Stimulated activated CD4-positive, alpha-beta T cell treated with anti-CD3 and anti-CD28 coated beads, TNF-alpha, amount 100 ng/mL, for 1 hour (primary cell): ENCODE measurements at places on chromosomes 7 and 10.

GRCh38 chr7:138662076-138662990 lies 38.8 kb downstream of the SVOPL start:
- DNase-seq, result no peak

- DNase-seq, result no peak
Measured at GRCh38 chr7:45421806-45422205, 152.4 kb upstream of the ADCY1 start.

- DNase-seq, result no peak
Measured at GRCh38 chr7:129975309-129975708, 22.5 kb upstream of the UBE2H start.

DNA sequence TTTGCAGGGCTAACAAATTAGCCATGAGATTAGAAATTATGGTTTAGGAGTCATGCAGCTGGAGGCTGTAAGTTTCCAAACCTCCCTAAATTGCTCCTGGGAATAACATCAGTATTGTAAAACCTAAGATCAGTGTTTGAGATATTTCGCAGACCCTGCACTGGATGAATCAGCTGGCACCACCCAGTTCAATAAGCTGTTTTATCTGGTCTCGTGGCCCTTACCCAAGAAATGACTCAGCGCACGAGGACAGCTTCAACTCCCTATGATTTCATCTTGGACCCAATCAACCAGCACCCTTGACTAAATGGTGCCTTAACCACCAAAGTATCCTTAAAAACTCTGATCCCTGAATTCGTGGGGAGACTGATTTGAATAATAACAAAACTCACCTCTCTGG lies 482.0 kb upstream of the PCDH15 start:
- no peak for DNase-seq

DNA sequence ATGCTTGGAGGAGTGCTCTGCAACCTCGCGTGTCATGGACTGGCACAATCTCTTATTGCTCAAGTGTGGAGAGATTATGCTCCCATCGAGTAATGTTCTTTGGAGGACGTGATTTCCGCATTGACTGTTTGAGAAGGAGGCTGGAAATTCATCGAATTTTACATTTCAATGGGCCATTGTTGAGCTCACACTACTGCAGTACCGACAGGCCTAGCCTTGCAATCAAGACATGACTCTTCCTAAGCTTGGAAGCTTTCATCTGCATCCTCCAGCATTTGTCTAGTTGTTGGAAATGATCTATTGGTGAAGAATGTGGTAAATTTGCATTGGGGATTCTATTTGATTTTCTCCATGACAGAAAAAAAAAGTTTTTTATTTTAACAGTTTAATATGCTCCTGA lies 156.8 kb downstream of the FZD1 start:
- DNase-seq, result no peak

DNA sequence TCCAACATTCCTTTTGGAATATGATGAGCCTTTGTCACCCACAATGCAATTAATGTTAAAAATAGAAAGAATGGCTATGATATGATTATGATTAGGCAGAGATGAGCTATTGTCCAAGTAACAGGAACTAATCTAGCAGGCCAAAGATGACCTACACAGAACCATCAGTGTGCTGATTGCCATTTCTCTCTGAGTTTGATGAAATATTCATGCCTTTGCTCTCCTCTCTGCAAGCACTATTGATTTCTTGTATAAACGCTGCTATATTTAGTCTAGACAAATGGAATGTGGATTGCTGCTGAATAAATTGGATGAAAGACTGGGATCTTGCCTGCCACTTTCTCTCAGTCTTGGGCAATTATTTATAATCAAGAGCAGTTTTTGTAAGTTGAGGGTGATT lies 85.4 kb downstream of the HDAC9 start:
- no peak for DNase-seq

GRCh38 chr10:131854579-131855335 lies 46.1 kb upstream of the PPP2R2D start:
- no peak for DNase-seq

DNA sequence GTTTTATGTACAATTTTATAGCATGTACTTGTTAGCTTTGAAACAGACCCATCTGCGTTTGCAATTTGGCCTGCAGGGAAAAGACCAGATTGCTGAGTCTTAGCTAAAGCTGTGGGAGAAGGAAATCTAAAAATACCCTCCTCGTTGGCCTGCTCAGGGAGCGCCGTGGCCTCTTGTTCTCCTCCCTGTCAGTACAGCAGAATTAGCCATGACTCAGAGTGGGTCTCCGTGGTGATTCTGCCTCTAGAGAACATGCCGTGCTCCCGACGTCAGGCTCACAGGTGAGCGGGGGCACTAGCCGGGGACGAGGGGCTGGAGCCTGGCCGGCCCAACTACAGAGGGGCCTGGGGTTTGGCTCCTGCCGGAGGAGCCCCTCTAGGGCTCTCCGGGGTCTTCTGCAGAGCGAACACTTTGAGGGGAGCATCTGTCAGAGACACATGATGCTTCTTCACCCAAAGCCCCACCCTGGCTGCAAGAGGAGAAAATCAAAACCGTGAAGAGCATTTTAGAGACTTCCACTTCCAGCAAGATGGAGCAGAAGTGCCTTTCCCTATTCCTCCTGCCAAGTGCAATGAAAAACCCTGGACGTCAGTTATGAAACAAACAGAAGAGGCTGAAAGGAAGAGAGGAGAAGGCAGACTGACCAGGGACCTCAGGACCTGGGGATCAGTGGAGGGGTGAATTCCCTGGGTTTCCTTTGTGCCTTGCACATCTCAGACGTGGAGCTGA lies 98.9 kb downstream of the LHPP start:
- DNase-seq, result no peak

DNA sequence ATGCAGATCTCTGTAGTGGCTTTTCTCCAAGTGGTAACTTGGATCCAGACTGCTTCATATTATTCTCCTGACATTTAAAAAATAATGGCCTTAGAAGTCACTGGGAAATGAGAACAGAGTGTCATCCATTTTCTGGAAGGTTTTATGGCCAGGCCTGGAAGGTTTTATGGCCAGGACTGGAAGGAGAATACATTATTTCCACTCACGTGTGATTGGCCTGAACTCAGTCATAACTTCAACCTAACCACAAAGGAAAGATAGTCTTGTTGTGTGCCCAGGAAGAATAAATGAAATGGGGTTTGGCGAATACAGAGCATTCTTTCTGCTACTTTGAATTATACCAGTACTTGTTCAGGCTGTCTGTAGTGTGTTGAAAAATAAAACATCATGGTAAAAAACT lies 360.9 kb downstream of the GPAM start:
- DNase-seq, result no peak

- DNase-seq, result no peak
Measured at GRCh38 chr7:127252778-127253280, at the start of gene GRM8. GRM8 (minus strand) TSS chr7:127252941.

GRCh38 chr10:29608062-29608461 lies 26.7 kb downstream of the SVIL start:
- DNase-seq, result no peak

- DNase-seq, result no peak
Measured at GRCh38 chr7:147909431-147910148, 681.0 kb upstream of the C7orf33 start.

DNA sequence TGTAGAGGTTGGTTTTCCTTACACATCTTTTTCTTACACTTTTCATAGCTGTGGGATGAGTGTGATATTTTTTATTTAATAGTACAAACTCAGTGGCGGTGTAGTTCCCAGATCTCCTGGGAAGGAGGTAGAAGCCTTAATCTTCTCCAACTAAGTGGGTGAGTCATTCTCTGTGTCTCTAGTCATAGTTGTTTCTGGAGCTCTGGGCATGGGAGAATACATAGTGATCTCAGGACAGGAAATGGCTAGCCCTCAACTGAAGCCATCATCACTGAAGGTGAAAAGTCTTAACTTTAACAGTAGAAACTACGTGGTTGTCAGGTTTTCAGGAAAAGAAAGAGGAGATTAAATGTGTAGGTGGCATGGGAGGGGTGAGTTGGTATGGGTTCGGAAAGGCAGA lies 319.4 kb upstream of the FZD8 start:
- no peak for DNase-seq

GRCh38 chr10:44386546-44387052 lies 1.7 kb upstream of the CXCL12 start:
- DNase-seq, result peak; percentile 8

- DNase-seq, result no peak
Measured at GRCh38 chr10:77613476-77614130, 24.0 kb downstream of the KCNMA1 start.

GRCh38 chr10:60426425-60426824 lies 36.8 kb upstream of the ANK3 start:
- no peak for DNase-seq

- no peak for DNase-seq
Measured at GRCh38 chr10:68348265-68348741, 15.6 kb upstream of the PBLD start.

DNA sequence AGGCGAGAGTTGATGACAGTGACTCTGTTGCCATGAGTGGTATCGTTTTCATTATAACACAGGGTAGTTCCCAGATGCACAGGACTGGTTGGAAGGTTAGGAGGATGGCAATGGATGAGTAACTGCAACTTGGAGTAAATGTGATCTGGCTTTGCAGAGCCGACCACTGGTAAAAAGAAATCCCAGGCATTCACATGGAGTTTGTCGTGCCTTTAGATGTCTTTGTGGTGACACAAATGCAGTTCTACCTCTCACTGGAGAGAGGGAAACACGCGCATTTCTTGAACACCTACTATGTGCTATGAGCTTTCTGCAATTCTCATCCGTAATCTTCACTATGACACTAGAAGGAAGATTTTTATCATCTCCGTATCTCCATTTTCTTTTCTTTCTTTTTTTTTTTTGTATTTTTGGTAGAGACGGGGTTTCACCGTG lies 1.7 kb upstream of the MNX1 start:
- DNase-seq, result no peak

- no peak for DNase-seq
Measured at GRCh38 chr10:98041352-98042043, 11.1 kb upstream of the CRTAC1 start.

GRCh38 chr7:137804836-137805235 lies 41.9 kb downstream of the DGKI start:
- no peak for DNase-seq

GRCh38 chr10:35674843-35675242 lies 32.7 kb upstream of the FZD8 start:
- no peak for DNase-seq

DNA sequence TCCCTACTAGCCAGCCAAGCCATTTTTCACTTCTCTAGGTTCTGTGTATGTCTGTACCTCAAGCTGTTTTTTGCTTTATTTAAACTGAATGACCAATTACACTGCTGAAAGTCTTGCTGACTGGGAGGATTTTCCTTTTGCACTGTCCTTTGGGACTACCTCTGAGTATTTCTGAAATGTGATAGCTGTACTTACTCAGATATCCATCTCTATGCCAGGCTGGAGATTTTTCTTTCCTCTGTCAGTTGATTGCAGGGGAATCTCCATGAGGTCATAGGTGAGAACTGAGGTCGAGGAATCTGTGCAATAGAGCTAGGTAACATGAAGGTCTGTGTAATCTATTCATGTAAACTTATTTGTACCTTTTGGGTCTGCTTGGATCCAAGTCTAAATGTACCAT lies 38.9 kb upstream of the ANKRD1 start:
- DNase-seq, result no peak

DNA sequence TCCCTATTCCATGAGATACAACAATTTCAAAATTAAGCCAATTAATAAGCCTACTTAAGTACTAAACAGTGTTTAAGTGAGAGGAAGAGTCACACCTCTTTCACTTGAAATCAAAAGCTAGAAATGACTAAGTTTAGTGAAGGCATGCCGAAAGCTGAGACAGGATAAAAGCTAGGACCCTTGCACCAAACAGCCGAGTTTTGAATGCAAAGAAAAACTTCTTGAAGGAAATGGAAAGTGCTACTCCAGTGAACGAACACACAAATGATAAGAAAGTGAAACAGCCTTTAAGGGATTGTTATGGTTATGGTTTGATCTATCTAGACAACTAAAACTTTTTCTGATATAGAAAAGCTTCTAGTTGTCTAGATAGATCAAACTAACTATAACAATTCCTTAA lies 135.4 kb upstream of the KMT2E start:
- DNase-seq, result no peak

DNA sequence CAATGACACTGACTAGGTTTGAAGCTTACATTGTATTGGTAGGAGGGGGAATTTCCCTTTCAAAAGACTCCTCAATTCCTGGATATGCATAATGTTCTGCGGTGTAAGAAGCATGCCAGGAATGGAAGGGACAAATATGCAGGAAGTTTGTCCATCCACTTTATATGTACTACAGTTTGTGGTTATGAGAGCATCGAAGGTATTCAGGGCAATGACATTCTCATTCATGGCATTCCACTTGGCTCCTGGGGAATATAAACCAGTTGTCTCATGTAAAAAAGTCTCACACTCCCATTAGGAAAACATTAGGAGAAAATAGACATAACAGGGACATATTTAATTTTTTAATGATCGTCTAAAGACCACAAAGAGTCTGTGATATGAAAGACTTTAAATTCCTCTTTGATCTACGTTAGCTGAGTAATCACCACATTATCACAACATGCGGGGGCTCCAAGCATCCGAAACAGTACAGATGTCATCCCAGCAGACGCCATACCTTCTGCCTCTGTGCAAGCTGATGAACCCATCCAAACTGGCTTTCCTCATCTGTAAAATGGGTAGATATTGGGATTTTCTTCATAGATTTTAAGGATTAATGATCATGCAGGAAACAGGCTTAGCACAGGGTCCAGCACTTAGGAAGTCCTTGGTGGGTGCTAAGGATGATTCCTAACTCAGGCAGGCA lies 675.3 kb downstream of the INHBA start:
- no peak for DNase-seq

DNA sequence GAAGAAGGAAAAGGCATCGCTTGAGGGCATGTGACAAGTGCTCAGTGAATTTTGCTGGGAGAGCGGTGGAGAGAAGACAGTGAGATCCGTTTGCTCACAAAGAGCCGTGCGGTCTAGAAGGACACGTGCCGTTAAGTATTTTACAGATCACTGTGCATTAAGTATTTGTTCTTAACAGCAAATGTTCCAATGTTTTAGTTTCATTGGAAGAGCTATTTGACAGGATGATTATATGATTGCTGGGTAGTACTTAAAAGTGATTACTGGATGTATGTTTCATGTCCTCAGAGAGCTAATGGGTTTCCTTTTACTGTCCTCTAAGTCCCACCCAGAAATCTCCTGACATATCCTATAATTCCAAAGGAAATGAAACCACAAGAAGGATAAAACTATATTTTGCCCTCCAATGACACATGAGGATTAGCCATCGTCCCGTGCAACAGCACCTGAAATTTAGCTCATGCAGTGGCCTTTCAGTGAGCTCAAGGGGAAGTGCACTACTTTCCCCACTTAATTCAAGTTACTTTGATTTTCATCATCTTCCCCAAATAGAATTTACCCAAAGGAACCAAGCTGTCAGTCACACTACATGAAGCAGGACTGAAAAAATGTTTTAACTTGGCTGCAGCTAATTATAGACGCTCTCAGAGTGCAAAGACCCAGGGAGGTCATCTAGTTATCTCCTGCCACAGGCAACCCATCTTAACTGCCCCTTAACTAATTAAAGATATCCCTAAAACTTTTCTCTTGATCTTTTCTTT lies 80.3 kb downstream of the KLF6 start:
- no peak for DNase-seq
